ENCODE measurements at places on chromosomes 12 and 14.

DNA sequence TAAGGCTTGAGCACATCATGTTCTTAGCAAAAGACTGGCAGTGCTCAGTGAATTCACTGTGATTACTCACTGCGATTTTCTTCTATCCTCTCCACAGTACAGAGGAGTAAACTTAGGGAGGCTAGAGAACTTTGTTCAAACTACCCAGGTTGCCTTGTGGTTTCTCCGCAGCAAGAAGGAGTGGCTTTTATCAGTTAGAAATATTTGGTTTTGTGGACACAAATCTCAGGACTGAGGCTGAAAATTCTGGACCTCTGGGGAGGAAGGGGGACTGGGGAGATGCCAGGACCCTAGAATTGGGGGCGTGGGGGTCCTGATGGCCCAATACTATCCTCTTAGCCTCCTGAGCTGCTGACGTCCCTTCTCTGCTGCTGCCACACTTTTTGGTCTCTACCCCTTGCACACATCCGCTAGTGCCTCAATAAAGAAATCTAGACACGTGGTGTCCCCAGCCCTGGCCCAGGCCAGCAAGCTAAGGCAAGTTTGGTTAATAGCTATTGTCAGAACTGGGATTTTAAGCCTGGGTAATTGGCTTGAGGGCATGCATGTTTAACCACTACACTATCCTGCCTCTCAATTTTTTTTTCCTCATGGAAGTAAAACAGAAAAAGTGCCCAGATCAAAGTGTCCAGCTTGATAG, 842 bp downstream of the OAS2 start:
- DNase-seq, result no peak

GRCh38 chr12:7460375-7461259, 16.7 kb upstream of the CD163L1 start:
- DNase-seq, result no peak

DNA sequence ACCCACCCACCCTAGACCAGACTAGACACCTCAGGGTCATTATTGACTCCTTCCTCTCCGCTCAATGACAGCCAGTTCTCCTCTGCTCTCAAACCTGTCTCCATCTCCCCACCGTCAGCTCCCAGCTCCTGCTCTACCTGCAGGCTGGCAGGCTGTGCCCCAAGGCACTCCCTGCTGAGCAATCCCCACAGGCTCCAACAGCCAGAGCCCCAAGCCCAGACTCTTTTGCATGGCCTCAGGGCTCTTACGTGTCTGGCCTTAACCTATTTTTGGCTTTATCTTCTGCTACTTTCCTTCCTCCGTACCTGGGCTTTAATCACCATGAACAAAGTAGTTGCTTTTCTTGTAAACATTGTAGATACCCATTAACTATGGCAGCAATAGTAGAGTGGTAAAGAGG, 162.9 kb upstream of the PRMT8 start:
- DNase-seq, result no peak

- no peak for DNase-seq
These were observed 492.9 kb upstream of the NOVA1 start for GRCh38 chr14:27090716-27091115.

DNA sequence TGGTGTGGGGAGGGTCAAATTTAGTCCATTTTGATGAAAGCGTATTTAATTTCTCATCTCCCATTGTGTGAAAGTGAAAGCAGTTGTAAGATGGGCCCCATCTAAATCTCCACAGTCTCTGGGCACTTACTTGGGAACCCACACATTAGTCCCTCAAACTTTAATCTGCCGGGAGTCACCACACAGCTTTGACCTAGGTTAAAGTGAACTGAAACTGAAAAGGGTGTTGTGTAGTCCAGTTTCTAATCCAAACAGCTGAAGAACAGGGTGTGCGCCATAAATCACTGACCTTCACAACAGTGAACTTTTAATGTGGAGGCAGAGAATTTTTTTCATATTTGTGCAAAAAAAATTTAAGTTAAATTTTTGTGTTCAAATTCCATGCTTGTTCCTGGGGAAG, 48.4 kb upstream of the PTPRO start:
- no peak for DNase-seq

DNA sequence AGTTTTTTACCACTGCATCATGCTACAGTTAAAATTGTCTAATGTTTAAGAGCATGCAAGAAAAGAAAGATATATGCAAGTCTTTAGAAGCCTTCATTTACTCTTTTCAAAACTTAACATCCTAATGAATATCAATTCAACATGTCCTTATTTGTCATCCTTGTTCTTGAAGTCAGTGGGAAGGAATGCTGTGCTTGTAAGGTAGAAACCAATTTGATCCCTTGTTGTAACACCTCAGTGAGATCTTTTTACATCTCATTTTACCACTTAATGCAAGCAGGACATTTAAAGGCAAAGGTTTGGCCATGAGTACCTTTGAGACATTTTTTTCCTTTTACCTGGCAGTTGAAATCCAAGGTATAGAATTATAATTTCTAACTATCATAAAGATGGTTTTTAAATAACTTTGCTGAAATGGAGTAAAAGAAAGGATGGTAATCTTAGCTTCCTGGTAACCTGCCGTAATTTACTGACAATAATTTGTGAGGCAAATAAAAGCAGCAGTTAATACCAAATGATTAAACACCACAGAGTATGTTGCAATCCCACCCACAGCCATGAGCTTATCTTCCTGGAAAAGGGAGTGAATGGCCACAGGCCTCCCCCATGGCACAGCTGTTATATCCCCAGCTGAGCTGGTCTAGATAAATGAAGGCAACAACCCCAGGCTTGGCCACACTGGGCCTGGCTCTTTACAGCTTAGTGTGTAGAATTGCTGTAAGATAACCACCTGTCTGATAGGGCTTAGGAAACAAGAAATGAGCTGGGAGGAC, 33.2 kb upstream of the STRN3 start:
- no peak for DNase-seq
